NCI-H2029 (cell line): ENCODE measurements at places on chromosomes 2 and 18.

- peak; percentile 19 for DNase-seq
These were observed 47.0 kb upstream of the PLEKHM3 start for GRCh38 chr2:208072250-208072892.

DNA sequence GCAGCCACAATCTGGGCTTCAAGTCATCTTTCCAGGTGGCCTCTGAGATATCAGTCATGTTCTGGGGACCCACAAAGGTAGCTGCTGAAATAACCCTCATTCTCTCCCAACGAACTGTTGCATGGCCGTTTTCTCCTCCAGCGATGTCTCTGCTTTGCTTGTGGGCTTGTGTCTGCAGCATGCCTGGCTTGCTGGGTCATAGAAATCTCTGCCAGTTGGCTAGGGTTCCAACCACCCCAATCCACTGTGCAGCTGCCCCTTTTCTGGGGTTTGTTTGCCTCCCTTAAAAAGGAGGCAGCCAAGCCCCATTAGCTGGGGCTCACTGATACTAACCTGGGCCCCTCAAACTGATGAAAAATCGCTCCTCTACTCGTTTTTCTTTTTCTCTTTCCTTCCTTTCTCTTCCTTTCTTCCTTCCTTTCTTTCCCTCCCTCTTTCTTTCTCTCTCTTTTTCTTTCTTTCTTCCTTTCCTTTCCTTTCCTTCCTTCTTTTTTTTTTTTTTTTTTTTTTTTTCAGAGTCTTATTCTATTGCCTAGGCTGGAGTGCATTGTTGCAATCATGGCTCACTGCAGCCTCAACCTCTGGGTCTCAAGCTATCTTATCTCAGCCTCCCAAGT lies 680.0 kb downstream of the EPHA4 start:
- DNase-seq: no peak

DNA sequence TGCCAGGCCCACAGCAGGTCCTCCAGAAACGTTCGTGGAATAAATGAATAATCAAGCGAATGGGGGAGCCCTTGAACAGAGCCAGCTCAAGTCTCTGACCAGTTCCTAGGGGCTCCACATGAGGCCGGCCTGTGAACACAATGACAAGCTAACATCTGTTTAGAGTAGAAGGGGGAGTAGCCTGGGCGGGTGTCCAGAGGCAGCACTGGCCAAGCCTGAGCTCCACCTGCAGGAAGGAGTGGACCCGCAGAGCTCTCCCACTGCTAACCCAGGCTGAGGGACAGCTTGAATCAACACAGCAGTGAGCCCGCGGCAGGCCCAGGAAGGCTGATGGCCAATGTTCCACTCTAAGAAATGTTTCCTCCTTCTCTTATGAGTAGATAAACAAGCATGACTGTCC lies 234.8 kb upstream of the RAB6C start:
- peak; percentile 53 for DNase-seq

DNA sequence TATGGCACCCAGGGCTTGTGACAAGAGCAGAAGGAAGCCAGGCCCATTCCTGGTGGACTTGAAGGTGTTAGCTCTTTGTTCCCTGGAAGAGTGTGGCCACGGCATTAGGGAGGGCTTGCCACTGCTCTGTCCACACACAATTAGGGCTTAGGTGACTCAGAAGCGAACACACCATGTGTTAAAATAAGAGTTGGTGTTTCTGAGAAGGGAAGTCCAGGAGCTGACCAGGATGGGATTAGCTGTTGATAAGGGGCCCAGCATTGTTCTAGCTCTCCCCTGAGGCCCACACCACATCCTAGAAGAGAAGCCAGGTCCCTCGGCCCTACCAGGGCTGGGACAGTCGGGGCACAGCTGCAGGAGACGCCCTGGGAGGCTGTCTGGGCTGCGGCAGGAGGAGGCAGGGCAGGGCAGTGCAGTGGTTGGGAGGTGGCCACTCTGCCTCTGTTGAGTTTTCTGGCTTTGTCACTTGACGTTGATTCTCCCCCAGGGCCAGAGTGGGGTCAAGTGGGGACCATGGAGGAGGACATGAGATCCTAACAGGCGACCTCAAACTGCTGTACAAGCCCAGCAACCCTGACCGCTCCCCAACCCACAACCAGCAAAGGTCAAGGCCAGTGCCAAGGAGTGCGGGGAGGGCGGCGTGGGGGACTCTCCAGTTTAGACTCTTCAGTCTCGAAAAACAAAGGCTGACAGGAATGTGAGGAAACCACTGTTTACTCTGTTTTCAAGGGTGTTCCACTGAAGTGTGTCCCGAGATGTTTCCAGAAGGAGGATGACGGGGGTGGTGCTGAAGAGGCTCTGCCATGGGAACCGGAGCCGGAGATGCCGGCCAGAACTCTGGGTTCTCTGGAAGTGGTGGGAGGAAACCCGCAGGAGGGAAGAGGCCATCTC lies 16.8 kb downstream of the GNLY start:
- peak; percentile 75 for DNase-seq

DNA sequence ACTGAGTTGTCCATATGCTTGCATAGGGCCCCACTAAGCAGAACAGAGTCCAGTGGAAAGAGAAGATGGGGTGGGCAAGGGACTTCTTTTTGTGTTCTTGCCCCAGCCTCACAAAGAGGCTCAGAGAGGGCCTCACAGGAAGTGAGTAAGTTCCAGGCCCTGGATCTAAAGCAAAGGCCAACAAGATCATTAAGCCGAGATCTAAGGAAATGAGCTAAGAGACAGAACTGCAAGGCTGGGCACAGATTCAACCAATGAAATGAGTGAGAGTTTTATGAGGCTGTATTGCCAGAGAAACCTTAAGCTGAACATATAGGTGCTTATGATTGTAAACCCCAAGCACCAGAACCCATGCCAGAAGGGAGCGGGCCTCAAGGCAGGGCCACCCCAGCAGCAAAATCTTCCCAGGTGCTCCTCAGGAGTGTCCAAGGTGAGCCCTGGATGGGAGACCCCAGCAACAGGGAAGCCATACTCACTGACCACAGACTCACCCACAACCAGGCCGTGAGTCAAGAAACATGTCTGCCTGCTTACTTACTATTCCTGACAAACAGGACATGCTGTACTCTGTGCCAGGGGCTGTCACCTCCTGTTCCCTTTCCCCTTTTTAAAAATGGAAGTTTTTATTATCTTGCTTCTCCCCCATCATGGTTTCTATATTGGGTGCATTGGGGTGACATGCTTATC lies 40.2 kb downstream of the SLC14A1 start:
- no peak for DNase-seq

- DNase-seq: no peak
These were observed 22.7 kb downstream of the MPPE1 start for GRCh38 chr18:11885278-11885947.

GRCh38 chr18:74840492-74841167 lies 243.0 kb downstream of the ZNF407 start:
- DNase-seq: no peak

DNA sequence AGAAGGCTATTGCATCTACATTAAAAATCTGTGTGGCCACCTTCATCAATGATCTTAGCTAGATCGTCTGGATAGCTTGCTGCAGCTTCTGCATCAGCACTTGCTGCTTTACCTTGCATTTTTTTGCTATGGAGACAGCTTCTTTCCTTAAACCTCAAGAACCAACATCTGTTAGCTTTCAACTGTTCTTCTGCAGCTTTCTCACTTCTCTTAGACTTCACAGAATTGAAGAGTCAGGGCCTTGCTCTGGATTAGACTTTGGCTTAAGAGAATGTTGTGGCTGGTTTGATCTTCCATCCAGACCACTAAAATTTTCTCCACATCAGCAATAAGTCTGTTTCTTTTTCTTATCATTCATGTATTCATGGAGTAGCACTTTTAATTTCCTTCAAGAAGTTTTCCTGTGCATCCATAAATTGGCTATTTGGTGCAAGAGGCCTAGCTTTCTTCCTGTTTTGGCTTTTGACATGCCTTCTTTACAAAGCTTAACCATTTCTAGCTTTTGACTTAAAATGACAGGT lies 54.4 kb upstream of the MAP4K4 start:
- no peak for DNase-seq

GRCh38 chr2:75949385-75950030 lies 238.8 kb upstream of the GCFC2 start:
- DNase-seq: no peak

DNA sequence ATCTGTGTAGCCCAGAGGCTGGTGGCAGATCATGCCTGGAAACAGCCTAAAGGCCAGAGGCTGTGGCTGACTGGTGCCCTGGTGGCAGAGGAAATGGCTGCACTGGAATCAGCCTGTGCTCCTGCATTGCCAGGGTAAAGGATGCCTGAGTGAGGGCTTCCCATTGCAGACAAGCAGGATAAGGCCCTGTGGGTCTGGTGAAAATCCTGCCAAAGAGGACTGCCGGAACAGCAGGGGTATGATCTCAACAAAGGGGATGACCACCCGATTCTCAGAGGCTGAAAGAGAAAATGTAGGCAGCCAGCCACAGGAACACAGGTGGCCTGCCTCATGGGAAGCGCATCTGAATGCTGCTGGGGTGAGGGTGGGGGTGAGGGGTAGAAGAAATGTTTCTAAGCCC lies 48.2 kb downstream of the FBXO48 start:
- no peak for DNase-seq

GRCh38 chr2:217993138-217993537 lies 9.7 kb downstream of the TNS1 start:
- DNase-seq: no peak

DNA sequence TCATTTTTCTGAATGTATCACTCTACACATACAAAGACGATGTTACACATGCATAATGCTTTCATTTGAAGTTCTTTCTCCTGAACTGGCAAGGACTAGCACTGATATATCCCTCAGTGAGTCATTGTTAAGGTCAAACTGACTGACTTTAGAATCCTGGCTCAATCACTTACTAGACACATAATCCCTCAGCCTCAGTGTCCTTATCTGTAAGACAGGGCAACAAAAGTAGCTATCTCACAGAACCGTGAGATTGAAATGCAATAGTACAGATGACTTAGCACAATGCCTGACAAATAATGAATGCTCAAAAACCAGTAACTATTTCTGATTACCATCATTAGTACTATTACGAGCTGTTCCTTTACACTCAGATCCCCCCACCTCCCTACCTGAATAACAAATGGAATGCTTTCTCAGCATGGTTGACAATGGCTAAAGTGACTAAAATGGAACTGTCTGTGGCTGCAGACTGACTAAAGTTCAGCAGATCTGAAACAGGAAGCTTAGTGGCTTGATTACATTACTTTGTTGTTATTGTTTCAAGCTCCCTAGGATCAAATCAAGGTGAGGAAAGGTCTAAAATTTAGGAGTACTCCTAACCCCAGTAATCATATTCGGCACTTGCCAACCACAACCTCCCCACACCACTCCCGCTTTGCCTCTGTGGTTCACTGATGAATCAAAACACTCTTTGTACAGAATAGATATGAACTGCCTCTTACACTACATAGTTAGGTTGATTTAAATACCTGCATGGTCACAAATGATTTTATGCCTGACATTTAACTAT lies 35.8 kb upstream of the CACNB4 start:
- no peak for DNase-seq
